ENCODE measurements at places on chromosomes 4 and X.

- DNase-seq: no peak
Observed at GRCh38 chrX:133402042-133402453, 13.2 kb downstream of the GPC4 start.

- DNase-seq: no peak
Observed at GRCh38 chrX:38694394-38694793, 106.9 kb upstream of the MID1IP1 start.

GRCh38 chr4:150139297-150139865 lies 61.1 kb downstream of the DCLK2 start:
- no peak for DNase-seq

DNA sequence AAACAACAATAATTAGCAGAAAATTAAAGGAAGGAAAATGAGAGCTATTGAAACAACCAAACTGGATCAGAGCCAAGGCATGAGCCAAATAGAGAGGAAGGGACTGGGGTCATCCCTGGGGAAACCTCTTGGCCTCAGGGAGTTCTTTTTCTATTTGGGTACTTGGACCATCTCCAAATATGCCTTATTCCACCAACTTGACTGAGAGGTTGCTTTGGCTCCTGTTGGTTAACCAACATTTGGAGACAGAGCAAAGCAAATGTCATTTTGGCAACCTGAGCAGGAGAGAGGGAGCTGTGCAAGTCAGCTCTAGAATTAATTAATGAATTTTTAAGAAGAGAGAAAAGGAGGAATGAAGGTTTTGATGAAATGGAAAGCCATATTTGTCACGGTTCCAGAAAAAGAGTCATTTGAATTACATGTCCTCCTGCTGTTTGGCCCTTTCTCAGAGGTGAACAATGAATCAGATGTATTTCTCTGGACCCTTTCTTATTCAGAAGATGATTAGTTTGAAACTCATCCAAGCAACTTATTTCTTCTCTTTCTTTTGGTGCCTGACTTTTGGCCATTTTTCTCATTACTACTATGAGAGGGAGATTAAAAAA lies 119.1 kb downstream of the CNKSR2 start:
- no peak for DNase-seq

DNA sequence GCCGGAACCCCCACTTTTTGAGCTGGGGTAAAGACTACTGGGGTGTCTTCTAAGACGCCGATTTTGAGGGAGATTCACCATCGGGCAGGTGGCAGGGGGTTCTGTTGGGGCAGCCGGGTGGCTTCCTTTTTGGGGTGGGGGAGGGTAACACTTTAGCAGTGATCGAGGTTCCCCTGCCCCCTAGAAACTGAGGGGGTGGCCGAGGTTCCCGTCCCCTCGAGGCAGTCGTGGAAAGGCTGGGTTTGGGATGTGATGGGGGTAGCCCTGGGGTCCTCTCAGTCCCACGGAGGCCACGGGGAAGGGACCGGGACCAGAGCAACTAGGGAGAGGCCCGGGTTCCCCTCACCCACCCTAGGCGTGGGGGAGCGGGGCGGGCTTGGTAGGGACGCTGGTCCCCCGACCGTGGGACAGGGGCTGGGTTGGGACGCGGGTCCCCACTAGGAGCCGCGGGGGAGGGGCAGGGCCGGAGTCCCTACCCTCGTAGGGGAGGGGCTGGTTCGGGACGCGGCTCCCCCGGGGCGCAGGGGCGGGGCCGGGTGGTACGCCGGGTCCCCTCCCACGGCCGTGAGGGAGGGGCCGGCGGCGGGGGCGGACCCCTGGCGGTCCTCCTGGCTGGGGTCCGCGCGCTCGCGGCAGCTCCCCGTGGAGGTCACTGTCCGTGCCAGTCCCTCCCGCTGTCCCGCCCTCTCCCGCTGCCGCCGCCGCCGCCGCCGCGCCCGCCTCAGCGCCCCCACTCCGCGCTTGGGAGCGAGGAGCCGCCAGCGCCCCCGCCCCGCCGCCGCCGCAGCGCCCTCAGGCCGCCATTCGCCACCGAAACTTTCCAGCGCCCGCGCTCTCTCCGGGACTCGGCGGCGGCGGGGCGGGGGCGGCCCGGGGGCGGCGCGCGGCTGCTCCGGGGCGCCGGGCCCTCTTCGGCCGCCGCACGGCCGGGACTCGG lies at the start of gene TBL1X:
Gene TBL1X (plus strand): TSS at position 624 of the 937 bp plus-strand sequence. CDS start 188,529 bp downstream, outside the sequence.
- DNase-seq: peak; percentile 52

DNA sequence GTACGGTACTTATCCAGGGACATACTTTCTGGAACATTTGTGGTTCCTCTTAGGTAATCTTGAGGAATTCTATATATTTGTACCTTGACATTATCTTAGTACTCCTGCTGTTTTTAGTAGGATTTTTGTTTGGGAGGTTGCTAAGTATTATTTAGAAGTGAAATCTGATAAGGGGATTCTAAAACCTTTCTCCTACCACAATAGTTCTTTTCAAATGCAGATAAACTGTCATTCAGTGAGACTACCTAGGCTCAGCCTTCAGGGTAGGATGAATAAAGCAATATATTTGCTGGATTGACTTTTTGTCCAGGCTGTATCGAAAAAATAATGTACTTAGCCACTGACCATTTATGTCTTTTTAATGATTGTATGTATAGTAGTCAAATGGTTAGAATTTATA lies 25.4 kb downstream of the DIAPH2 start:
- DNase-seq: no peak

DNA sequence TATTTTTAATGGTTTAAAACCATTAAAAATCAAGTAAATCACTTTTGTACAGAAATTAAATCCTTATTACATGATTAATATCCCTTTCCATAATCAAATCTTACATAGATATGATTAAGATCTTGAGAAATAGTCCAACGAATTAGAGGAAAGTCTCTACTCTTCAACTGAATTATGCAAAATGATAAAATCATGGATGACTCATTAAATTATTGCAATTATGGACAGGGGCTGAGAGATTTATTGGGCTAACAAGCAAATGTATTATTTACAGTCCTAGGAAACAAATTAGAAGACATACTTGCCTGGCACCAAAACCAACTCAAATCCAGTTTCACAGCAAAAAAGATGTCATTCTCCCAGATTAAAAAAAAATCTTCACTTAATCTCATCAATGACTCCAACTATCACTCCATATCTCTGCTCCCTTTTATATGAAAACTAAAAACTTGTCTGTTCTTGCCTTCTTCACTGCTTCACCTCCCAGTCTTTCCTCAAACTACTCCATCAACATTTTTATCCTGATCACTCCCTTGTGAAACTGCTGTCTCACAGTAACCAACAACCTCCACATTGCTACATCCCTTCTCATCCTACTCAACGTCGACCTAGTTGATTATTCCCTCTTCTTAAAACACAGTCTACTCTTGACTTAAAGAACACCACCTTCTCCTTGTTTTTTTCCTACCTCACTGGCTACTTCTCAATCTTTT lies 18.4 kb upstream of the DDX60 start:
- no peak for DNase-seq

GRCh38 chrX:626745-627509 lies 3.7 kb upstream of the SHOX start:
- DNase-seq: no peak

DNA sequence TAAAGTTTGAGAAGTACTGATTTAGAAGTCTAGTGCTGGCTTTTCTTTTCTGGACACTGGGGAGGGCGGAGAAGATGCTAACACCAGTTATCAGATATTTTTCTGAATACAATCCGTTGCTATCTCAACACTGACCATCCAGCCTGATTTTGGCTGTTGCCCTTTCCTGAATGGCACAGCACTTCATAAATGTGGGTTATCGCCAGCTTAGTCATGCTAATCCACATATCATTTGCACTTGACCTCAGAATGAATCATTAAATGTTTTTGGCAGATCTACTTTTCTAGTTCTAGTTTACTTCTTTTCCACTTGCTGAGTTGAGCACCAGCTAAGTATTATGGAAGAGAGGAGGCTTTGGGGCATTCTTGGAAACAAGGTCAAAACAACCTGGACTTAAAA lies 60.8 kb upstream of the ESX1 start:
- no peak for DNase-seq

GRCh38 chrX:55867708-55868107 lies 150.2 kb downstream of the RRAGB start:
- DNase-seq: no peak

GRCh38 chr4:80243274-80244018 lies 23.0 kb upstream of the FGF5 start:
- DNase-seq: no peak

- DNase-seq: no peak
Observed at GRCh38 chrX:53704854-53705253, 18.3 kb upstream of the HUWE1 start.

DNA sequence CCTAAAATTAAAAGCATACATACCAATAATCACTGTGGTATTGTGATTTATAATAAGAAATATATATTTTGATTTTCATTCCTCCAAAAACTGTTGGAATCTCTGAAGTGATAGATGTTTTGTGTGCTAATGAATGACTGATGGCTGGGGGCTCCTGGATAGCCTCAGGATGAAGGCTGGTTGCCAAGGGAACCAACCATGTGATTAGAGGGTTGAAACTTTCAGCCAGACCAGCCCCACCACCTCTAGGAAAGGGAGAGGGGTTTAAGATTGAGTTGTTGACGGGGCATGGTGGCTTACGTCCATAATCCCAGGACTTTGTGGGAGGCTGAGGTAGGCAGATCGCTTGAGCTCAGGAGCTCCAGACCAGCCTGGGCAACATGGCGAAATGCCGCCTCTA lies 34.0 kb downstream of the HS6ST2 start:
- no peak for DNase-seq

- no peak for DNase-seq
Observed at GRCh38 chr4:187993827-187994226, 1.7 kb upstream of the ZFP42 start.

GRCh38 chr4:105455998-105456397 lies 17.9 kb downstream of the PPA2 start:
- DNase-seq: no peak

GRCh38 chrX:46279214-46279924 lies 265.9 kb downstream of the ZNF674 start:
- DNase-seq: no peak

DNA sequence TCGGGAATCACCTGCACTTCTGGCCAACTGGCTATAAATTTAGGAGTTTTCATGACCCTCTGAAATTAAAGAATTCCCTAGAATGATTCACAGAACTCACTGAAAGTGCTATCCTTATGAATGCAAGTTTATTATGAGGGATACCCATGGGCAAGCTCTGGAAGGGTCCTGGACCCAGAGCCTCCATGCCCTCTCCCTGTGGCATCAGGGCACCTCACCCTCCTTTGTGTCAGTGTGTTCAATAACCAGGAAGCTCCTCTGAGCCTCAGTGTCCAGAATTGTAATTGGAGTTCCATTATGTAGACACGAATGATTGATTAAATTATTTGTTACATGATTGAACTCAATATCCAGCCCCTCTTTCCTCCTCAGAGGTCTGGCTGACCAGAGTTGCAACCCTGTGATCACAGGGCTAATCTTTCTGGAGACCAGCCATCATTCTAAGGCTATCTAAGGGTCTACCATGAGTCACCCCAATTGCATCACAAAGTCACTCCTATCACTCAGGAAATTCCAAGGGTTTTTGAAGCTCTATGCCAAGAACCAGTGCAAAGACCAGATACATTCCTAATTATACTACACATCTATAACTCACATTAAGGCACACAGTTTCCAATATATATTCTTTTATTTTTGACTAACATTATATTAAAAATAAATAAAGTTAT lies 8.9 kb downstream of the ANXA3 start:
- DNase-seq: no peak

- DNase-seq: peak; percentile 29
Observed at GRCh38 chr4:173013232-173013930, 155.2 kb upstream of the GALNT7 start.

DNA sequence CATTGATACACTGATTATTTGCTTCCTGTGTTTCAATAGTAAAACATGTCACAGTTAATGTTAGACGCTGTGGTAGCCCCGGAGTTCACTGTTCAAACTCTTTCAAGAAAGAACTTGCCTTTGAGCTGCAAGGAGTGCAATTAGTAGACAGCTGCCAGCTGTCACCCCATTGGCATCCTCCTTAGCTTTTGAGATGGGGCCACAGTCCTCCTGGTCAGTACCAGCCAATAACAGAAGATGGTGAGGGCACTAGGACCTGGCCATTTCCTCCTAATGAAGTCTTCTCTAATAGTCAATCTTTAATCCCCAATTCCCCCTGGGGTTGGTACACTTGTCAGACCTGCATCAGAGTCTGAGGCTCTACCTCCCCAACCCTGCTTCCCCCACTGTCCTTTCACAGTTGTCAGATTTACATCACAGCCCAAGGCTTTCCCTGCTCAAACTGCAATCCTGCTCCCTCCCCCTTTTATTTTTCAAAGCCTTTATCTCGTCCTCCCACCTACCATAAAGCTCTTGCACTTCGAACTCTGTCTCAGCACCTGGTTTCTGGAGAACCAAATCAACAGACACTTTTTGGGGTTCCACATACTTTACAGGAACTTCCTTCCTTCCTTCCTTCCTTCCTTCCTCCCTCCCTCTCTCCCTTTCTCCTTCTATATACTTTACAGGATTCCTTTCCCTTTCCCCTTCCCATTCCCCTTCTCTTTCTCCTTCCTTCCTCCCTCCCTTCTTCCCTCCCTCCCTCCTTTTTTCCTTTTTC lies 182.0 kb downstream of the RASL11B start:
- DNase-seq: no peak

GRCh38 chrX:113473418-113473817 lies 632.8 kb upstream of the AMOT start:
- no peak for DNase-seq

- no peak for DNase-seq
Observed at GRCh38 chr4:39542611-39543012, 15.4 kb upstream of the UGDH start.

DNA sequence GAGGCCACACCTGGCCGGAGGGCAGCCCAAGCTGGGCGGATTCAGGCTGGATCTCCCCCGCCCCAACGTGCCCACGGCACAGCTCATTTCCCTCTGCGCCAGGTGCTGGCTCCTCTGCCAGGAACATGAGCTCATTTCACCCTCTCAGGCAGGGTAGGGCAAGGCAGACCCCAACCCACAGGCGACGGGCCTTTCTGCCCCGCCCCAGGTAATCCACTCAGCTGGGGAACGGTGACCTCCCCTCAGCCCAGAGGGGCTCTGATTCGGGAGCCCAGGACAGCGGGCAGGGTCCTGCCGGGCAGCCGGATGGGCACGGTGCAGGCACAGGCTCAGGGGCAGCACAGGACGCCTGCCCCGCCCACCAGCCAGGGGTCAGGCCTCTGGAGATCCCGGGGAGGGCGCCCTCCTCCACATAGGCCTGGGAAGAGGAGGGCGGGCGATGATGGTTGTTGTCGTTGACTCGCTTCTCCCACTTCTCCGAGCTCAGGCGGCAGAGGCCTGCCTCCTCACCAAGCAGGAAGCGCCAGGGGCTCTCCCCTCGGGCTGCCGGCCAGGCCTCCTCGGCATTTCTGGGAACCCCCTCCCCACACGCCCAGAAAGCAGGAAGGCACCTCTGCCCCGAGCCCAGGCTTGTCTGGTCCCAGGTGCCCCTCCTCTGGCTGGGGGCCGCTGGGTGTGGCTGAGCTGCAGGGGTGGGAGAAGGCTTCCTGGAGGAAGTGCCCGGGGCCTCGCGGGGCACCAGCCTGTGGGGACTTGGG lies 31.1 kb downstream of the TACC3 start:
- DNase-seq: peak; percentile 45

GRCh38 chr4:173051716-173052115 lies 116.9 kb upstream of the GALNT7 start:
- no peak for DNase-seq
